ENCODE measurements at places on chromosomes 4 and X.

GRCh38 chr4:138305050-138305449 is 62.9 kb upstream of the SLC7A11 start:
- no peak for DNase-seq

DNA sequence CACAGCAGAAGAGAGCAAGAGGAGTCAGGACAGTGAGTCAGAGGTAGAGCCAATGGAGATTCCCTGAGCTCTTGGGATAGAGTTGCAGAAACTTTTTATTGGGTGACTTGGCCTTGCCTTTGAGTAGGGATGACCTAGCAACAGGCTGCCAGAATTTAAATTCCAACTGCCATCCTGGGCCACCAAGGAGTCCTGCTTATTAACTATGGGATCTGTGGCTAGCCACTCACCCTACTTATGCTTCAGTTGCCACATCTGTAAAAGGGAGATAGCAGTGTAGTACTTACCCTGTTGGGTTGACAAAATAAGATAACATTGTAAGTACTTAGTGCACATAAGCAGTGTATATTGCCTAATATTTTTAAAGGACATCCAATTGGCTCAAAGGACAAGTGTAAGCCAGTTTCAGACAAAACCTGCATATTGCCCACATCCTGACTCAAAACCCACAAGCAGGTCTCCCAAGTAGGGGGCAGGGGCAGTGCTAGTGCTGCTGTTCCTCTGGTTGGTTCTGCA is 43.5 kb upstream of the TMEM164 start:
- DNase-seq: no peak

DNA sequence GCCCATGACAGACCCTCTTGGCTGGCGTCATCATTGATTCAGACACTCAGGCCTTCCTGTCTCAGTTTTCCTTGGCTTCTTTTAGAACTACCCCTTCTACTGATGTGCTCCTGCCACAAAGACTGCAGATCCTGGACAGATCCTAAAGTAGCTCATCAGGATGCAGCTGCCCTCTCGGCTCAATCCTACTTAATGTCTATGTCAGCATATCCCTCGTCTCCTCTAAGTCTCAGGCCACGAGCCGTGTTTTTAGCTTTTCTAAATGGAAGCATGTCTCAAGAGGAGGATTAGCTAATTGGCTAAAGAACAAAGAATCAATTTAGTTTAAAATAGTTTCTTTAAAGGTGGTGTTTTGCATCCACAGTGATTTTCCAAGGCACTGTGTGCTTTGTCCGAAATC is 447.7 kb downstream of the STIM2 start:
- DNase-seq: no peak

- no peak for DNase-seq
These were observed 7.7 kb downstream of the CCNQ start for GRCh38 chrX:153590961-153591956.

DNA sequence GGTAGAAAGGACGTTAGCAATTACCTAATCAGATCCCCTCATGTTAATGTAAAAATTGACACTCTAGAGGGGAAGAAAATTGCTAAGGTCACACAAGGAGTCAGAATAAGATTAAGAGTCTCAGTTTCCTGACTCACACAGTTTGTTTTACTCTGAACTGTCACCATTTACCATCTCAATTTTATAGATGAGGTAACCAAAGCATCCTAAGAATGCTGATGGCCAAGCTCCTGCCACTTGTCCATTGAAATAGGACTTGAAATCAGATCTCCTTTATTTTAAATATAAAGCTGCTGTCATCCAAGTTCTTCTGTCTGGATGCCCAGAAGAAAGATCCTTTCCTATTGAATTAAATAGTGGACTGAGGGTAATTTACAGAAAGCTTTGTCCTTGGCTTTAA is 114.8 kb upstream of the VAMP7 start:
- no peak for DNase-seq

DNA sequence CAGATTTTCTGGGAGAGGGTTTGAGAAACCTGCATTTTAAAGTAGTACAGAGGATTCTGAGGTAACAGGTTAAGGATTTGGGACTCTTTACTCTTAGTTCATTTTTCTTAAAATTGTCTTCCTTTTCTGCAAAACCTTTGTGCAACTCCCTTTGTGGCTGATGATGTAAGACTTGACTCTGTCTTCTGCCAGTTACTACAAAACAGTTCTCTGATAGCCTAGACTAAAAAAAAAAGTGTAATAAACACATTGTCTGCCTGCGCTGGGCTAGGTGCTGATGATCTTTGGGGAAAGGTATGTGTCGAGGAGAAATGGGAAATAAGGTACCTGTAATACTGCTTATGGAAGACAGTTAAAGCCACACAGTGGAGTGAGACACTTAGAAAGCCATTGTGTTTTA is 28.7 kb downstream of the IL13RA1 start:
- no peak for DNase-seq

GRCh38 chr4:153234885-153235284 is 30.6 kb downstream of the TRIM2 start:
- DNase-seq: no peak

DNA sequence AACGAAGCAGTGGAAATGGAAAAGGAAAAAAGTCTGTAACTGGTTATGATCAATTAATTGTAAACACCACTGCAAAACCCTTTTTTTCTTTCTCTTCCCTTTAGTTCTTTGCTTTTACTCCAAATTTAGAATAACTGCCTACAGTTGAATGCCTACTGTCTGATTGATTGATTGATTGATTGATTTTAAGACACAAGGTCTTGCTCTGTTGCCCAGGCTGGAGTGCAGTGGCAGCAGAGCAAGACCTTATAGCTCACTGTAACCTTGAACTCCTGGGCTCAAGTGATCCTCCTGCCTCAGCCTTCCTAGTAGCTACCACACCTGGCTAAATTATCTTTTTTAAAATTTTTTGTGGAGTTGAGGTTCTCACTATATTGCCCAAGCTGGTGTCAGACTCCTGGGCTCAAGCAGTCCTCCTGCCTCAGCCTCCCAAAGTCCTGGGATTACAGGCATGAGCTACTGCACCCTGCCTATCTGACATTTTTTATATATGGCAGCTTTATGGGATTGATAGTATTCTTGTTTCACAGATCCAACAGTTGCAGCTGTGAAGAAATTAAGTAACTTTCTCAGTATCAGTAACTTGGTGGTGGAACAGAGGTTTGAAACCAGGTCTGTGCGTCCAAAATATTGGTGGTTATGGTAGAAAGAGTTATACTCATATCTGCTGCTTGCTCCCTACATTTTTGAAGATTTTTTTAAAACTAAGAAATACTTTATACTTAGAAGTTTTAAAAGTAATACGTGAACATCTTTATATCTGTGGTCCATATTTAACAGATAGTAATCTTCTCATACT is 12.4 kb downstream of the UBE2K start:
- DNase-seq: no peak

DNA sequence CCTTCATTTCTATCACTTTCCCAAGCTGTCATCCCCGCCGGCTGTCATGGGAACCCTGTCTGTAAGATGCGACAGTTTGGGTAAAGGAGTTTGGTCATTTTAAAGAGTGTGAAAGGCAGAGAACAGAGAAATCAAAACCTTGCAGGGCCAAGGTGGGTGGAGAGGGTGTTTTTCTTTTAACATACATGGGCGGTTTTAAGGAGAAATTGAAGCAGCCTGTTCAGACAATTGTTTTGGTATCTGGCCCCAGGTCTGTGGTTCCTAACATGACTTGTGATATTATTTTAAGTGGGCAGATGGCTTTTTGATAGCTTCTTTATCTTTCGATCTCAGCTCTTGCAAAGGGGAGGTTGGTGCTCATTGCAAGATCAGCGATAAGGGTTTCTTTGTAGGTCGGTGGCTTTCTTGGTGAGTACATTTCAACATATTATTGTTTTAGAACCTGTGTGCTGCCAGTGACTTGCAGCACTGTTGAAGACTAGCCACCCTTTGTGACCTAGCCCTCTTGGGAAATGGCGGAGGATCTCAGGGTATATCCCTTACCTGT is 3.7 kb downstream of the PPP1R3F start:
- DNase-seq: no peak

DNA sequence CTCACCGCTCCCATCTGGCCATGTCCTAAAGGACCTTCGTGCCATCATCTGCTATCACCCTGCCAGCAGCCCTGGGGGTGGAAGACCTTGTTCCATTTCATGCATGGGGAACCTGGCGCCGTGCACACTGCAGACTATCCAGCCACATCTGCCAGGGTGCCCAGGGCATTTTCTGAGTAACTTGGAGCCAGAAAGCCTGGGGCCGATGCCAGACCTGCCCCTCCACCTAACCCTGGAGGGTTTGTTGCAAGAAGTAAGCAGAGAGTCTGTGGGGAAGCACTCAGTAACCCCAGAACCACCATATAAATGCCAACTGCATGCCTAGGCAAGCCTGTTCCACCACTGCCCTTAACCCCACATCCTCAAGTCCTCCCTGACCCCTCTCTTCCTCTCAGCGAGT is 7.3 kb downstream of the HAUS7 start:
- DNase-seq: no peak

DNA sequence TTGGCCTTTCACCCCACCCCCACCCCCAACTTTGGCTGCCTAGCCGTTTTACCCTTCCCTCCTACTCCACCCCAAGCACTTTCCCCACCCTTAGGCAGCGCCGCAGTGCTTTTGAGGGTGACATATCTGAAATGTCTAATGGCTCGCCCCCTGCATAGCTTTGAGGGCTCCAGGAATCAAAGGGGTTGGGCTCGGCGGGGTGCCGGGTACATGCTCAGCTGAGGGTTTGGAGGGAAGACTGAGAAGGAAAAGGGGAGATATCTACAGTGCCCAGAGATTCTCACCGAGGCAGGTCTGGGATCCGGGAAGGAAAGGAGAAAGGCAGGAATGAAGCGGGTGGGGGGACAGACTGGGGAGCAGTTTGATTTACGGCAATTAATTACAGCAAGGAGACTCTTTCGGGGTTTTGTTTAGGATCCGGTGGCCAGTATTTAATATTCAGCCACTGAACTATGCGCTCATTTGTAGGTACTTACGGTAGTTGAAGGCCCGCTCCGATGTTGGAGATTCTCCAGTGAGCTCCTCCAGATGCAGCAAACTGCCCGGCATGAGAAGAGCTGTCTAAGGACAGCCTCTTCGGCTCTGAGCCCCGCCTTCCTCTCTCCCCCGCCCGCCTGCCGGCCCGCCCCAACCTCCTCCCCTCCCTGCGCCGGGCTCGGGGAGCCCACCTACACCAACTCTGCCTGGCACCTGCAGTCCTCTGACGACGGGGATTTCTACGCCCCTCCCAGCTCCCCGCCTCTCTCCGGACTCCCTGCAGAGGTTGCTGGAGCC is at the start of gene IGSF1:
IGSF1 (minus strand) TSS at position 569 of the 774 bp plus-strand sequence. CDS start 2,632 bp downstream, outside the sequence.
- DNase-seq: no peak

DNA sequence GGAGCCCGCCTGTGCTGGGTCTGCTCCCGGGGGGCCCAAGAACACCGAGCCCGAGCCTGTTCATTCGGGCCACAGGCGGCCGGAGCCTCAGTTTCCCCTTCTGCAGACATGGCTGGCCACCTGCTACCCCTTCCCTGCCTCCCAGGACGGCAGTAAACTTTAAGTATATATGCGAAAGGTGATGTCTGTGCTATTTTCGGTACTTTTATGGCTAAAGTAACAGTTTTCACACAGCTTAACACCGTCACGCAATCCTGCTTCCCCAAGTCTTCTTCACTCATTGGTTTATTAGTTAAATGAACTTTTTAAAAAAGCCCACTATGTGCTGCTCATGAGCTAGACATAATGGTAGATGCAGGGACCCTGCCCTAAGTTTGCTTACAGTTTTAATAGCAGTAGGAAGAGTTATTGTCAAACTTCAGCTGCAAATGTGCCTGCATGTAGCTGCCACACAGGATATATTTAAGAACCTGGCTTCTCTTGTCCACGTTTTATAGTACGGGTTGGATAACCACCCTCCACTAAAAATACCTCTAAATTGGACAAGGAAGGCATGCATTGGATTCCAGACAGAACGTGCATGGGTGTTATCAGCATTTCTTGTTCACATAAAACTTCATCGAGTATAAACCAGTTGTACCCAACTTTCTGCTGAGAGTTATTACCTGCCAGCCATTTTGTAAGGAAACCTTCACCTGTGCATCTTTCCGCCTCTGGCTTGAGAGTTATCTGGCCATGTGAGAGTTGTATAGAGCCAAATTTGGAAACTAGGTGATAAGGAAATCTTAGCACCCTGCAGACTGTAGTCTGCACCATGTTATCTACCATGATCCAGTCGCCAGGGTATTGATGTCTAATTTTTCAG is 741 bp downstream of the ANAPC4 start:
- no peak for DNase-seq

- DNase-seq: no peak
These were observed 6.1 kb upstream of the EFHC2 start for GRCh38 chrX:44349561-44349960.

DNA sequence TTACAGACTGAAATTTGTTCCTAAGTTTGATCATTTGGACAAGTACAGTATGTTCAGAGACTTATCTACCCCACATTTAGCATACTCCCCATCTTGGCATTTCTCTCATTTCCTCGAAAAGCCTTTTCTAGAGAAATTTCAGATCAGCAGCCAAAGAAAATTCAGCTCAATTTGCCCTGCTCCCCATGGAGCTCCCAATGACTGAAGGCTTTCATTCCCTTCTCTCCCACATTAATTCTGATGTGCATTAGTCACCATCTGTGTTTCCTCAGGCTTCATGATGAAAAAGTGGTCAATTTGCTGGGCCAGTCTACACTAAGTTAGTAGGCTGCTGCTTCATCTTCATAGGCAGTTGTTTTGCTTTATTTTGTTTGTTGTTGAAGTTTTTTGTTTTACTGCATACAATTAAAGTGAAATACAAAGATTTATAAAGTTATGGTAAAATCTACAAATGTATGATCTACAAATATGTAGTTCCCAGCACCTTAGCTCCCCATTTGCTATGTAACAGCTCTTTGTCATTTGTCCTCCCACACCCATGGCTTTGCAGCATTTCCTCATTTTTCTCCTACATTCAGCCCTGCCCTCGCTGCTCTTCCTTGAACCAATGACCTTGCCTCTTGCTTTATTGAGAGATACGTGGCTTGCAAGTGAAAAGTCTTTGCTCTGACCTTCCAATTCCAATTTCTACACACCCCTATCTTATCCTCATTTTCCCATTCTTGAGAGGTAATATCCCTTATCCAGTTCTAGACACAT is 193.9 kb downstream of the ANAPC10 start:
- no peak for DNase-seq

- no peak for DNase-seq
These were observed 1.1 kb downstream of the LDOC1 start for GRCh38 chrX:141175786-141176185.

DNA sequence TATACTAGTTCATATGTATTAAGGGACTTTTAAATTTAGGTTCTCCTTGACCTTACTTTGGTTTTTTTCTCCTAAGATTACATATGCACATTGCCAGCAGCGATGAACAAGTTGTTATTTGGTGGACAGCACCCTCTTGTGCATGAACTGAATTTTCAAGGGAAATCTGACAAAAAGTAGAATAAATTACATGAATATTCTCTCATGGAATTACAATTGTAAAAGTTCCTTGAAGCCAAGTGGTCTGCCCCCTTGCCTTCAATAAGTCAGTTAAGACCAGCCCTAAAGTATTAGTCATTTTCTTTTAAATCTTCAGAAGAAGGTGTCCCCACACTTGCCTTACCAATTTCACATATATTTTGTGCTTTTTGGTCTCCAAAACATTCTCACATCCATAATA is 30.7 kb upstream of the SMARCA5 start:
- DNase-seq: no peak

DNA sequence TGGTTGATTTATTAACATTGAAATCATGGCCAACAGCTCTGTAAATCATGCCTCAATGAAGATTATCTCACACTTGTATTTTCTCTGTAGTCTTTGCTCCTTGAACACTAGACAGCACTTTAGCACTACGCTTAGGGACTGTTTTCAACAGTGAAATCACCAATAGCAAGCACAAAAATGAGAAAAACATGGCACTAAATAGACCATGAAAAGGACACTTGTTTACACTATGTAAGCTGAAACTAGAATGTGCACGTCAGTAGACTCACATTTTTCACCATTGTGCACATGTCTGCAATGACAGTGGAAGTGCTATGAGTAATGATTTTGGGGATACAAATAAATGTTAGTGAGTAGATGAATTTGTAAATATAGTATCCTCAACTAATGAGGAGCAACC is 3.1 kb downstream of the BMP2K start:
- DNase-seq: no peak
